ENCODE measurements at places on chromosomes 11 and 22.

DNA sequence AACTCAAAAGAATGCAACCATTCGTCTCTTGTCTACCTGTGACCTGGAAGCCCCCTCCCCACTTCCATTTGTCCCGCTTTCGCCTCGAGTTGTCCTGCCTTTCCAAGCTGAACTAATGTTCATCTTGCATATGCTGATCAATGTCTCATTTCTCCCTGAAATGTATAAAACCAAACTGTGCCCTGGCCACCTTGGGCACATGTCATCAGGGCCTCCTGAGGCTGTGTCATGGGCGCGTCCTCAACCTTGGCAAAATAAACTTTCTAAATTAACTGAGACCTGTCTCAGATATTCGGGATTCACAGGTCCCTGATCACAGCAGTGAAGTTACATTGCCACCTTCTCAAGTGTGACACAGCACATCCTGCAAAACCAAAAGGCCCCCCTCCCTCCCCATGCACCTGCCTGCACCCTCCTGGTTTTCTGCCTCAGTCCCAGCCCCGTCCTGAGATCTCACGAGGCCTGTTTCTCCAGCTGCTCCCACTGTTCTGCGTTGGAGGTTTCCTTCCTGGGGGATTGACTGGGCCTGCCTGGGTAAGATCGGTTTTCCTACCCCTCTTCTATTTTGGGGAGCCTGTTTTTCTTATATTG lies 1328.7 kb downstream of the TBC1D22A start:
- no peak for DNase-seq

DNA sequence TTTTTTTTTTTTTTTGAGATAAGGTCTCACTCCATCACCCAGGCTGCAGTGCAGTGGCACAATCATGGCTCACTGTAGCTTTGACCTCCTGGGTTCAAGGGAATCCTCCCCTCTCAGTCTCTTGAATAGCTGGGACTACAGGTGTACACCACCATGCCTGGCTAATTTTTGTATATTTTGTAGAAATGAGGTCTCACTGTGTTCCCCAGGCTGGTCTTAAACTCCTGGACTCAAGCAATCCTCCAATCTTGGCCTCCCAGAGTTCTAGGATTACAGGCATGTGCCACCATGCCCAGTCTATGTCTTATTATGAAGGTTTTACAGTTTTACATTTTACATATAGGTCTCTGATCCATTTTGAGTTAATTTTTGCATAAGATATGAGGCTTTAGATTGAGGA lies 20.4 kb upstream of the MAPK1 start:
- no peak for DNase-seq

GRCh38 chr11:35419830-35420333 lies 524 bp upstream of the SLC1A2 start:
- no peak for DNase-seq

- no peak for DNase-seq
Measured at GRCh38 chr22:44491269-44492035, 6.6 kb downstream of the RTL6 start.

- DNase-seq, result no peak
Measured at GRCh38 chr11:95230810-95231126, 234 bp downstream of the SESN3 start.

Measured in astrocyte of the cerebellum (primary cell).